ENCODE measurements at places on chromosomes 3 and 15.
A peak's percentile ranks its signal among the peaks of the same experiment; 100 is the strongest.

DNA sequence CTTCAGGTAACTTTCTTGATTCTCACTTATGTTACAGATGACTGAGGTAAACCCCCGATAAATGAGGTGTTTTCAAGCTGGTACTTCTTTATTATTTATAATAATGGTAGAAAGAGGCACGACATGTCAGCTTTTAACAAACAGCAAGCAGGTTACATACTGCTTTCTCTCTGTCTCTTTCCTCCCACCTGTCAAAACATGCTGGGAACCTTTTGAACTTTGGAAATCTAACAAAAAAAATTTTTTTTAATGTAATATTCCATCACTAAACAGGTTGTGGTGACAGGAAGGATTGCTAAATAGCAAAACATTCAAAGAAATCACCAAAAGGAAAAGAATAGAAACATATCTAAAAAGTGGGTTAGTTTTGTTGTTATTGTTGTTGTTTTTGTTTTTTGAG, 48.2 kb downstream of the ANO10 start:
- no peak for DNase-seq

DNA sequence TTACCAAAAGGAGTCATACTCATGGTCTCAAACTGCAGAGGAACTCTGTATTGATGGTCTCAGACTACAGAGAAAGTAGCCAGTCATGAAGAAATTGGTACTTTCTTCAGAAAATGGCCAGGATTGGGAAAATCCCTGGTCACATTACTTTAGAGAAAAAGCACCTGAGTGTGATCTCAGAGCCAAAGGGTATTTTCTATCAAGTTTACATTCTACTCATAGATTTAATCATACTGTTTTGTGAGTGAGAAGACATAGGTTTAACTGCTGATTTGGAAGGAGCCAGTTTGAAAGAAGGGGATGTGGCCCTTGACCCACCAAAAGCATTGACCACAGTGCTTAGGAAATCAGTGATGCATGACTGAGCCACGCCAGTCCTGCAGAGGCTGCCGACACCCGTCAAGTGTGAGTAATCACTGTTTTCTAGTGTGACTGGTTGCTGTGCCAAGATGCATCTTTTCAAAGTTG, 203.6 kb downstream of the AKAP13 start:
- no peak for DNase-seq

- DNase-seq: no peak
Measured at GRCh38 chr3:31635545-31635944, 102.8 kb downstream of the STT3B start.

GRCh38 chr3:54918516-54918915, 9.3 kb downstream of the LRTM1 start:
- DNase-seq: no peak

- no peak for DNase-seq
Measured at GRCh38 chr3:85678713-85679112, 719.9 kb downstream of the CADM2 start.

DNA sequence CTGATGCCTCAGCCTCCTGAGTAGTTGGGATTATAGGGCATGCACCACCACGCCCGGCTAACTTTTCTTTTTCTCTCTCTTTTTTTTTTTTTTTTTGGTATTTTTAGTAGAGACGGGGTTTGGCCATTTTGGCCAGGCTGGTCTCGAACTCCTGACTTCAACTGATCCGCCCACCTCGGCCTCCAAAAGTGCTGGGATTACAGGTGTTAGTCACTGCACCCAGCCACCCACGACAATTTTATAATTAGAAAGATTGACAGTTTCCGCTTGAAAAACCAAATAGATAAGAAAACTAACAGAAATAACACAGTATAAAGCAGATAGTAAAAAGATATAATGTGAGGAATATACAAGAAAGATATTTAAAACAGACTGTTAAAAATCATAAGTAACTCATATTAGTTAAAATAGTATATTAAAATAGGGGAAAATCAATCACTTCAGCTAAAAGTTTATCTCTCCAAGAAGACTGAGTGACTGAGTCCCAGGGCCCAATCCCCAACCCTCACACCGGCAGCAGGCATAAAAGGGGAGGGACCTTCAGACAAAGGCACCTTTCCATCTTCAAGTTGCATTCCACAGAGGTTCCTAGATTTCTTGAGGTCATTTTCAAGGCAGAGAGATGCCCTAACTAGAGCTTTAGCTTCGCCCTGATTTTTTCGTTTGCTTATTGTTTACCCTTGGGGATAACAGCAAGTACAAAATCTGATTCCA, 1.4 kb upstream of the WHAMM start:
- DNase-seq: no peak

- no peak for DNase-seq
Measured at GRCh38 chr3:168141405-168141998, 45.8 kb upstream of the GOLIM4 start.

DNA sequence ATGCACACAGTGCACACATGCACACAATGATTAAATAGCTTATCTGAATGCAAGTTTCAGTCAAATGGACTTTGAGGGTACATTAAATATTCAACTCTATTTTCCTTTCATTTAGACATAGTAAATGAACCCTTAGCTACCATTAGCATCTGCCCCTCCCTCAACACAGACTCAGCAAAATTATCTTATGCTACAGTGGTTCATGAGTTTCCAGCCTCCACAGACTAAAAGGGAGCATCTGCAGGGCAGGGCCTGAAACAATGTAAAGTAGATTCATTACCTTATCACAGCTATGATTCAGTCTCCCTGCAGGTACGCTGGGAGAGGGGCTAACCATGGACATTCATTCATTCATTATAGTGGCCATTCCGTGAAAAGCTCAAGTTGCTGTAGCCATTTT, 329.1 kb downstream of the VGLL3 start:
- DNase-seq: no peak

DNA sequence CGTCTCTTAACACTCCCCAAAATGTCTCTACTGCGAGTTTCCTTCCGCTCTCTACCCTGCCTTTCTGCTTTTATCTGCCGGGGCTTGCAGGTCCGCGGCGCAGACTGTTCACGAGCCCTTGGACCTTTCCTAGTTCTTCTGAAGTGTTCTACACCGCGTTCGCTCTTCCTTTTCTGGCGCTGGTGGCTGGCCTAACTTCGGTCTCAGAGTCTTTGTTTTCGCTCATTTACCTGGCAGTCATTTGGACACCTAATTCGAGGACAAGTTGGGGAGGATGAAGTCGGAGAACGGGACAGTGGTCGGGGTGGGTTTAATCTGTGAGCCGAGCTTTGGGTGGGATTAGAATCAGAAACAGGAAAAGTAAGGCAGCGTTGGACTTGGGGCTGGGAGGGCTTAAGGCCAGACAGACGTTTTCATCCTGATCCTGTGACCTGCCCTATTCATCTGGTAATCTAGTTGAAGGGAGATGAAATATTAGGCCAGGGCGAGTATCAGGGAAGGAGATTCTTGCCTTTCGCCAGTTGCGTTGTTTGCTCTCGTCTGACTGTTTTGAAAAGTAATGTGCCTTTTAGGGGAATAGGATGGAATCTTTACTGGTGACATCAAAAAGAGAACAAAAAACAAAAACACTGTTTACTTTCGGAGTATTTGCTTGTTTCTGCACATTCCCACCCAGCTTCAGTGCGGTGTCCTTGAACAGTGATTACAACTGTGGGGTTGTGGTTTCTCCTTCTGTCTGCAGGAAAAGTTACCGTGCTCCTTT, 1.8 kb downstream of the DIPK2A start:
- peak; percentile 69 for DNase-seq

GRCh38 chr15:58407778-58408177, 24.0 kb upstream of the LIPC start:
- DNase-seq: no peak

DNA sequence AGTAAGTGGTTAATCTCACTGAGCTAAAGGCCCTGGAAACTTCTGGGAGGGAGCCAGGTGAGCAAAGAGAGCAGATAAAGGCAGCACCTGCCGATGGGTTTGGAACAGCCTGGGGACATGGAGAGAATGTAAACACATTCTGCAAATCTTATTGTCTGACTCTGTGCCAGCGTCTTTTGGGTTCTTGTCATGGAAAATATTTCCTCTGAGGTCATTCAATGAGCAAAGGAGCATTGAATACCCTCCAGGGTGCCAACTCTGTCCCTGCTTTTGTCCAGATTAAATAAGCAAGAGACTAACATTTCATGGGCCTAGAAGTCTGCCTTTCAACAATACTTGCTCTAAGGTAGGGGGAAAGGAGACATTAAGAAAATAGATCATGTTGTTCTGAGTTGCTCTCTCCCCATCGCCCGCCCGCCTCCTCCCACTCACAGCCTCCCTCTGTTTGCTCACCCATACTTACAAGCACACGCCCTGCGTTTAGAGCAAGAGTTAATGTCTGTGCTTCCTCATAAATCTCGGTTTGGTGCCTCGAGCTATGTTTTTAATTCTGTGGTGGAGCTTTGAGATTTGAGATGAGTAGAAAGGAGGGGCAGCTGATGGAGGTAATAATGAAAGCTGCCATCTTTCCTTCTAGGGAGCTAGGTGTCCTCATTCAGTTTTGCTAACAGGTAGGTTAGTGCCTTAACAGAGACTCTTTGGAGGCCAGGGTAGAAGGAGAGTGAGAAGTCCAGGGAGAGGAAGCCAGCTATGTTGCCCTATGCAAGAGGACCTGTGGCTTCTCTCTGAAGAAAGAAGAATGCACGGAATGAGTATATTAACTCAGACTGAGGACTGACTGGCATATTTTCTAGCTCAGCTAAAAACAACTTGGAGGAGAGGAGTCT, 132.9 kb downstream of the TPRG1 start:
- no peak for DNase-seq

- DNase-seq: peak; percentile 29
Measured at GRCh38 chr3:141738891-141739363, 829 bp downstream of the RNF7 start.

- DNase-seq: no peak
Measured at GRCh38 chr15:62291262-62291661, 126.2 kb upstream of the C2CD4B start.

DNA sequence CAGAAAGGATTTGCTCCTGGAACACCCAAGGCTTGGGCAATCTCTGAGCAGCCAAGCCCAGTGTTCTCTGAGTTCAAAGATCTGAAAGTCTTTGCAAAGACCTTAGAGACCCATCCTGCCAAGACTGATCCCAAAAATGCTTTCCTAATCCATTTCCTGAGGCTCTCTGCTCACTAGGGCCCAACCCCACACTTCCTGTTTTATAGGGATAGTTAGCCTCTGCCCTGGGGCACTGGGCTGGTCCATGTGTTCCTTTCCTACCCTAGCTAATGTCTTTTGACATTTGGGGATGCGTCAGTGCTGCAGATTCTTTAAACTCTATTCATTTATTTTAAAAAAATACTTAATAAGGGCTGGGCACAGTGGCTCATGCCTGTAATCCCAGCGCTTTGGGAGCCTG, 372.7 kb downstream of the ROBO2 start:
- no peak for DNase-seq
